Activated CD8-positive, alpha-beta memory T cell treated with anti-CD3 and anti-CD28 coated beads for 24 hours (primary cell): ENCODE measurements at places on chromosomes 11 and 22.

DNA sequence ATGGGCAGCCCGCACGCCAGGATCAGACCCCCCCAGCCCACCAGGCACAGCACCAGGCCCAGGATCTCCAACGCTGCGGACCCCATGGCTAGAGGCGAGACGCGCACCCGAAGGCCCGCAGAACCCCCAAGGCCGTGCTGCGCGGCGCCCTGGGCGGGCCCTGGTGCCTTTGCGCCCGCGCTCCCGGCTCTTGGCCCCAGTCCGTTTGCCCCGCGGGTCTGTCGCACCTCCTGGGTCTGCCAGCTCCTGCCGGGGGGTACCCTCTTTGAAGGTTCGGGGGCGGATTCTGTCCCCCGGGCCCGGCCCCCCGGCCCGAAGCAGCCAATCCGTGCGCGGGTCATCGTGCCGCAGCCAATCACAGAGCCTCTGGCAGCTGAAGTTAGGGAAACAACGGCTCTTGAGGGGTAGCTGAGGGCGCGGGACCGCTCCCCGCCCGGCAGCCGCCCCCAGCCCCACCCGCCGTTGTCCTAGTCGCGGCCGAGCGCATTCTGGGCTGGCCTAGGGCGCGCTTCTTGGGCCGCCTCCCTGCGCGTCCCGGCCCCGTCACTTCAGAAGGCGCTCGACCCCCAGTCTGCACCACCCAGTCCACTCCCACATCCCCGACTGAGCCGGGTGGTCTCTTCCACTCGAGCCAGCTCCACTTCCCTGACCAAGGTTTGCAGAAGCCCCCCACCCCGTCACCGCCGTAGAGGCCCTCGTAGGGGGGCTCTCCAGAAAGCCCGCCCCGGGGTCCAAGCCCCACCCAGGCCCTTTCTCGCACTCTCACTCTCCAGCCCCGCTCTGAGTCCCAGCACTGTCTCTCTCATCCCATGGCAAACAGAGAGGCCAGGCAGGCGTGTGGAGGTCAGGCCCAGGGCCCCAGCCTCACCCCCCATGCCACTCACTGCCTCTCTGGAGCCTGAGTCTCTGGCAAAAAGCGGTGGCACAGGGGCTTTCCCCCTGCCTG is at the start of gene CLDN5:
TSS of gene CLDN5 (minus strand) at position 241 of the 946 bp plus-strand sequence. CDS start at position 86, 155 bp downstream.
- DNase-seq, result peak; percentile 54

DNA sequence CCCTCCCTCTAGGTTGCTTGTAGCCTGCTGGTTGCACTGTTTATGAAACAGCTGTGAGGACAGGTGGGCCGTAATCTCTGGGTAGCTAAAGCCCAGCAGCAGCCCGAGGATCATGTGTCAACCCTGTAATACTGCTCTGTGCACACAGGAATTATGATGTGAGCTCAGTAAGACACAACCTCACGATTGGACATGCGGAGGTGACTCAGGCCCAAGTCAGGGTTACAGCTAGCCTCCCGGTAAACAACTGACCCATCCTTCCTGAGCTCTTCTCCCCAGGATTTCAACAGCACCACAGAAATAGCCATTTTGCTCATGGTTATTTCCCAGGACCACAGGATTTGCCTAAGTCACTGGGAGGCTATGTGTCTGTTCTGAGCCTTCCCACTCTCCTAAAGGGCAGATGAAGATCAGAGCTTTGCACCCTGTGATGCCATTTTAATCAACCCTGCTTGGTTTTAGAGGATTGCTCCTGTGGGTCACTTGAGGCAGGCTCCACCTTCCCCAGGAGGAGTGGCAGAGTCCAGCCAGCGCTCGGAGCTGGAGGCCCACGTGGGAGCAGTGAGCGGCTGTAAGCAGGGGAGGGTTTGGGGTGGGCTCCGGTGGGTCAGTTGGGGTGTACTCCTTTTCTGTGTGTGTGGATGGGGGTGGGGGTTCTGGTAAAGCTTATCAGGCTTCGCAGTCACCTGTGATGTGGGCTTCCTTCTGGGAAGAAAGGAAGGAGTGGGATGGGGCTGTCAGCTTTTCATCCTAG is at the start of gene AMPD3:
TSS of gene AMPD3 (plus strand) at position 387 of the 754 bp plus-strand sequence. CDS start 6,256 bp downstream, outside the sequence.
- DNase-seq, result peak; percentile 59

GRCh38 chr11:124953753-124954589 is at the start of gene CCDC15:
Gene CCDC15, plus strand, starts transcription at chr11:124954202. Its CDS starts 531 bp downstream, at chr11:124954733.
- peak; percentile 96 for DNase-seq

GRCh38 chr11:116379185-116379828 is 393.5 kb downstream of the BUD13 start:
- DNase-seq, result no peak
